ENCODE measurements at places on chromosomes 11 and 22.

- no peak for DNase-seq
Observed at GRCh38 chr11:86795949-86796348, 4.4 kb upstream of the PRSS23 start.

DNA sequence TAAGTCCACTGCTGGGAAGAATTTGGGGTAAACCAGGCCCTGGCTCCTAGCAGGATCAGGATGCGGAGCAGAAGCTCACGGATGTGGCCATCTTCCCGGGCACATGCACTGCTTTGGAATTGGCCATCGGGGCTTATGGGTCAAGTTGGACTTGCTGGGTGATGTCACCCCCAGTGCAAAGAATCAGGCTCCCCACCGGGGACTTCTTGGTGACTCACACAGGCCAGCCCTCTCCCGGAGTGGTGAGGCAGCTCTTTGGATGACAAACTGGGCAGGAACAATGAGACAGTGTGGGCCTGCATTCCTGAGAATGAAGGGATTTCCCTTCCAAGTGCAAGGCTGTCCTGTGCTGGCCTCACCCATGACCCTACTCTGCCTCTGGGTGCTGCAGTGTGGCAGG is 128.8 kb upstream of the ANO1 start:
- DNase-seq: no peak

DNA sequence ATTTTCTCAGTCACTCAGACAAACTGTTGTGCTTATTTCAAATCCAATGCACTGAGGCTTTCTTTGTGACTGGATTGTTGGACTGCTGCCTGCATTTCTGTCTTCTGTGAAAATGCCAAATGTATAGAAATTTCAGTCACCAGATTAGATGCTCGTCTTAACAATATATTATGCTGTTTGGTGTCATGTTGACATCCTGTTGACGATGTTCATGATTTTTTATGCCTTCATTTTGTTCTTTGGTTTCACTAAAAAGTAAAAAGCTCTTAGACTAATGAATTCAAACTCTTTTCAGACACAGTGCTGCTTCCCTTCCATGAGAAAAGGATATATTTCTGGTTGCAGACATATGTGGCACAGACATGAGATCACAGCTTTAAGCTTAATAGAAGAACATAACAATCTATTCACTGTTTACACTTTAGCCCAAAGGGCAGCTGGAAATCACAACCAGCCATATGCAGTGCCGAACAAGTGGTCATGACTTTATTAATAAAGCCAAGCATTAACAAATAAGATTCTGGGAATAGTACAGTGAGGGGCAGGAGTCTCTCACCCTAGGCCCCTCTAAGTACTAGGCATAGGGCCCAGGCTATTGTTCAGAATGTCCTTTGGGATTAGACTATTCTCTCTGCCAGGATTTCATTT is 9.4 kb upstream of the SOX6 start:
- no peak for DNase-seq

DNA sequence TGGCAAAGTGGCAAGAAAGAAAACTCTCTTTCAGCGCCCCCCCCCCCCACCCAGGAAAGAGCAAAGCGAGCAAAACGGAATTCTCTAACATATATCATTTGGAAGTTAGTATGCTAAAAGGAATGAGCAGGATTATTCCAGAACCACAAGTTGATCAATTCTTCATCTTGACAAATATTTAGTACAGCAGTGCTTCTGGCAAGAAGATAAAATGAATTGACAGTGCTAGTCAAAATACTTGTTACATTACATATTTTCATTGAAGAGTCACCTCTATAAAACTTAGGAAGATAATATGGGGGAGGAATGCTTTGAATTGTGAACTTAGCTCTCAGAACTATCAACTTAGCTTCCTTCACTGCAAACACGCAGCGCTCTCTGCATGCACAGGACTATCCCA is 377.4 kb downstream of the DYNC2H1 start:
- no peak for DNase-seq

GRCh38 chr11:27139742-27140367 is 99.2 kb downstream of the BBOX1 start:
- peak; percentile 32 for DNase-seq

Data from NCI-H2081 (cell line).